NCI-H1092 (cell line): ENCODE measurements at places on chromosomes 2 and 18.
A peak's percentile ranks its signal among the peaks of the same experiment; 100 is the strongest.

GRCh38 chr2:71603851-71604725 lies 150.7 kb downstream of the DYSF start:
- DNase-seq = no peak

- DNase-seq = peak; percentile 30
Observed at GRCh38 chr2:56288838-56289580, 105.2 kb downstream of the CCDC85A start.

DNA sequence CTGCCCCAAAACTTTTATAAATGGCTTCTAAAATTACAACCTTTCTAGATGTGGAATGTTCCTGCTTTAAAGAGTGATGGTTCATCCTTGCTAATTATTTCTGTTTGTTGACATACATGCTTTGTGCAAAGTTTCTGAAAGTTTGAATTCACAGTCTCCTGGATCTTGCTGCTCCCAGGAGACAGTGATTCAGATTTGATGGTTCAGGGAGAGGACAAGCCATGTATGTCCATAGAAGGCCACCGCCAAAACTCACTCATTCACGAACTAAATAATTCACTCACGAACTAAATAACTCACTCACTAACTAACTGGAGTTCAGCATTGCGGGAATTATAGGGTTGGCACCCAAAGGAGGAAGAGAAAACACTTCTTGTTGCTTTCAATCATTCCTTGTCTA lies 416.5 kb upstream of the ZEB2 start:
- DNase-seq = no peak

- no peak for DNase-seq
Observed at GRCh38 chr2:74513605-74514367, 464 bp upstream of the TLX2 start.

DNA sequence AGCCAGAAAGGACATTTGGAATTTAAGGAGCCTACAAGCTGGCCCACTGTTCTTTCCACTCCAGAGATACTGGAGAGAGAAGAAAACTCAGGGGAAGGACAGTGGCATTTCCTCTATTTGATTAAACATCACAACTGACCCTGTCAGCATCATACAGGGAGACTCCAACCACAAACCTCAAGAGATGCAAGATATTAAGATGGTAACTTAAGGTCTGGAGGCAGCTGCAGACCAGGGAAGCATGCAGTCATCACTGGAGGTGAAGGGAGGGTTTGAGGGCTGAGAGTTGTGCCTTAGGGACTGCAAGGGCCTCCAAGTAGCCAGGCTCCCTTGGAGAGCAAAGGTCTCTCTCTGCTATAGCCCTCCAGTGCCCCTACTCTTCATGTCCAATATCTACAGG lies 67.4 kb downstream of the RNF152 start:
- no peak for DNase-seq

DNA sequence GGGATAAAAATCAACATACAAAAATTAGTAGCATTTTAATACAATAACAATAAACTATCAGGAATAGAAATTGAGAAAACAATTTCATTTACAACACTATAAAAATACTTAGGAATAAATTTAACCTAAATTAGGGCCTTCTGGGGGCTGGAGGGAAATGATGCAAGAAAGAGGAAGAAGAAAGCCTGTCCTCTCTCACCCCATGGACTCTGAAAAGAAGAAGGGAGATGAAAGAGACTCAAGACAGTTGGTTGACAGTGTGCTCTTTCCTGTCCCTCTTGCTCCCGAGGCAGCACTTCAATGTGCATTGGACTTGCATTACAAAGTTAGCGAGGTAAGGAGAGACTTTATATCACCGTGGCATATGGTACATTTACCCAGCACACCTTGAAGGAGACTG lies 88.5 kb downstream of the VAPA start:
- DNase-seq = no peak

GRCh38 chr2:237132799-237133198 lies 47.1 kb downstream of the COPS8 start:
- no peak for DNase-seq

DNA sequence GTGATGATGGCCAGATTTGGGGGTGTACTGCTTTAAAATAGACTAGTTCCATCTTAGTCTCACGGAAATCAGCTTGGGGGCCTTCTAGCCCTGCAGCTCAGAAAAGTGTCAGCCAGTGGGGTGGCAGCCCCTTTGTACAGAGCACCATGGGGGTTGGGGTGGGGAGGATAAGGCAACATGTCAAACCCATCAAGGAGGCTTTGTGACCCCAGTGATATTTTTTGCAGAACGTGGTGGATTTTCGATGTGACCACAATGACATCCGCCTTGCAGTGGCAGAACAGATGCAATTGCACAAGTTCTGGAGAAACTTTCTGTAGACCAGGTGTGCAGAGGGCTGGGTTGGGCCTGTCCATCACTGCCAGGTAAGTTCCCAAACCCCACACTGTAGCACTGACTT lies 3.0 kb upstream of the CD8A start:
- DNase-seq = no peak

- no peak for DNase-seq
Observed at GRCh38 chr2:191847764-191848163, 876 bp upstream of the CAVIN2 start.

DNA sequence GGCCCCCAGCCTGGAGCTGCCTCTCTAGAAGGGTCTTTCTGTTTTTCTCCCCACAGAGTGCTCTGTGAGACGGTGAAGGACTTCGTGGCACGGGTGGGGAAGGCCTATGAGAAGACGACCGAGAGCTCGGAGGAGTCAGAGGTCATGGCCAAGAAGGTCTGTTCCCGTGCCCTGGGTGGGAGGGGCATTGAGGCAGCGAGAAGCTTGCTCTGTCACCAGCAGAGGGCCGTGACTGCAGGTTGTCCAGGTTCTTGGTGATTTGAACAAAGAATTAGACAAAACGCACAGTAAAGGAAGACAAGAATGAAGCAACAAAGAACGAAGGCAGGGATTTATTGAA lies 93.9 kb downstream of the DGKD start:
- DNase-seq = no peak

GRCh38 chr18:3248062-3248657 lies 559 bp downstream of the MYL12A start:
- DNase-seq = no peak

GRCh38 chr18:59874166-59874565 lies 25.6 kb upstream of the PMAIP1 start:
- DNase-seq = no peak

GRCh38 chr2:47221039-47221438 lies 65.9 kb upstream of the STPG4 start:
- no peak for DNase-seq

DNA sequence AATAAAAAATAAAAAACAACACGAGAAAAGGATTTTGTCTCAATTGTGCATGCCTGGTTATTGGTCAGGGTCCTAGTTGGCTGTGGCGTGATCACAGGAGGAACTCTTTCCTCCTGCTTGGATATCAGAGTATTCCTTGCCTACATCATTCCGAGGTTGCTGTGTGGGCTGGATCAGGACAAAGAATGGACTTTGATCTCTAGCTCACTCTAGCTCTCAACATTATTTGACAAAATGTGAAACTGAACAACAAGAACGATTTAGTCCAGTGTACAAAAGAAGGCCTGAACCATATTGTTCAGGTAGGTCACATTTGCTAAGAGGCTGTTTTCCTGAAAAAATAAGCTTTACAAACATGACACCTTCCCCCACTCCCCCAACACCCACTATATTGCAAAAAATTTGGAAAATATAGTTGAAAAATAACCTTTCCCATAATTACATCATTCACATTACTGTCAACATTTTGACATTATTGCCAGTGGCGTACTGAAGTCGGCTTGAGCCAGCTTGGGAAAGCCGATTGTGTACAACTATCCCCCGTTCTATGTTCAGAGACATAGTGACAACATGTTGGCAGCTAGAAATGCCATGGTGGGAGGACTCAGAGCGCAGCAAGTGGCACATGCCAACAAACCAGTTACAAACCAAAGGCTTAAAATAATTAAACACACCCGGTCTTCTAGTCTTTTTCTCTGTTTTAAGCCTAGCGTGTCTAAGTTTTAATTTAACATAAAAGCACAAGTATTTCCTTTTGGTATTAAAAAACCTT lies 179.0 kb downstream of the LPIN1 start:
- no peak for DNase-seq

DNA sequence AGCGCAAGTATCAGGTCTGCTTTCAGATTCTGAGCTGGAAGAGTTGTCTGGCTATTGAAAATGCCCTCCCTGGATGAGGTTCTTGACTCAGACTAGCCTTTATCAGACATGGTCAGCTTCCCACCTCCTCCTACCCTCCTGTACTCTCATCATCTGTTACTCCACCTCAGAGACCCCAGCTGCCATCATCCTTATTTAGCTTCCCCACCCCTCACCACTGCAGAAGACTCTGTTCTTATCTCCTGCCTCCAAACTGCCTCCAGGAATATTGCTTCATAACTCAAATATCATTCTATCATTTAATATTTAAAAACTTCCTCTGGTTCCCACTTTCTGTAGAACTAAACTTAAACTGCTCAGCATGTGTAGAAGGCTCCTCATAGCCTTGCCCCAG lies 31.1 kb upstream of the PPP3R1 start:
- no peak for DNase-seq

GRCh38 chr2:128690431-128690830 lies 371.8 kb upstream of the HS6ST1 start:
- DNase-seq = no peak

- no peak for DNase-seq
Observed at GRCh38 chr18:45666520-45666919, 51.2 kb downstream of the SLC14A2 start.

- no peak for DNase-seq
Observed at GRCh38 chr18:2515908-2516625, 55.2 kb downstream of the METTL4 start.

DNA sequence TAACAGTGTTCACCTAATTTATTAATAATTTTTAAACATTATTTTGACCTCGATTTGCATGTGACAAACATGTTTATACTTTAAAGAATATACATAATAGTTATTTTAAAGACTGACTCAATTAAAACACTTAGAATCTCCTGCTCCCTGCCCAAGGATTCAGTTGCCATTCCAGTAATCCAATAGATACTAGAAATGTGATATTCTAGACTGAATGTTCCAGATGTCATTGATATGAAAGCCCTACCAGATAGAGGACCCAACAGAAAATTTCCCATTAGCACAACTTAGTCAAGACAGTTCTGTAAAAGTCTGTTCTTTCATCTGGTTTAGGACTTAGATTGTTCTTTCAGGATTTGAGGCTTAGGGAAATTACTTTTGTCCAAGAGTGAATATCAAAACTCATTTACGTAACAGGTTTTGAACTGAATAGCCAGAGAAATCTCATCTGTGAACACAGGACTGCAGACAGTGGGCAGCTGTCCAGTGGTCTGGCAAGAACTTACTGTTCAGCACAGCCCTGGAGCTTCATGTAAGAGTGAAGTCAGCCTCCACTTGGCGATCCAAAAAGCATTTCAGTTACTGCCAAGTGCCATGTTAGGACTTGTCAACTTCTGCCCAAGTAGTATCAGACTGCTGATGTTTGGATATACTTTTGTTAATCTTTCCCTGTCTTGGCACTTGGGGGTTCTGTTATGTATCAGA lies 77.5 kb downstream of the OSBPL6 start:
- no peak for DNase-seq

- no peak for DNase-seq
Observed at GRCh38 chr2:237448171-237448570, 34.2 kb upstream of the COL6A3 start.

GRCh38 chr2:155250800-155251199 lies 552.3 kb downstream of the KCNJ3 start:
- DNase-seq = no peak

GRCh38 chr2:187214306-187214705 lies 233.7 kb downstream of the CALCRL start:
- no peak for DNase-seq

GRCh38 chr2:209960045-209960444 lies 42.4 kb upstream of the RPE start:
- no peak for DNase-seq

- DNase-seq = no peak
Observed at GRCh38 chr2:101559551-101559950, 84.6 kb upstream of the RFX8 start.

DNA sequence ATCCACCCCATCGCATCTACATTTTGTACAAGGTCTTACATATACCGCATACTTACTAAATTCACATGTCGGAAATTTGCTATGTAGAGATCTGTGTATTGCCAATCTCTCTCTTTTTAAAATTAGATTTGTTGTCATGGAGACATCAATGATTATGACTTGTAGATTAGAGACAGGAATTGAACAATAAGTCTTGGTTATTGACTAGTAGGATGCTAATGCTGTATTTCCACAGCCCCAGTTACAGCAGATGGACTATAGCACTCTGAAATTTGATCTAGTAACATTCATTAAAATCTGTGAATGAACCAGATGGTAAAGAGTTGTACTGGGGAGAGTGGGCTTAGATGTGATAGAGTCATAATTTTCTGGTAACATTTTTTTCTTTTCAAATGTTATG lies 805.7 kb downstream of the SLC4A3 start:
- DNase-seq = no peak

DNA sequence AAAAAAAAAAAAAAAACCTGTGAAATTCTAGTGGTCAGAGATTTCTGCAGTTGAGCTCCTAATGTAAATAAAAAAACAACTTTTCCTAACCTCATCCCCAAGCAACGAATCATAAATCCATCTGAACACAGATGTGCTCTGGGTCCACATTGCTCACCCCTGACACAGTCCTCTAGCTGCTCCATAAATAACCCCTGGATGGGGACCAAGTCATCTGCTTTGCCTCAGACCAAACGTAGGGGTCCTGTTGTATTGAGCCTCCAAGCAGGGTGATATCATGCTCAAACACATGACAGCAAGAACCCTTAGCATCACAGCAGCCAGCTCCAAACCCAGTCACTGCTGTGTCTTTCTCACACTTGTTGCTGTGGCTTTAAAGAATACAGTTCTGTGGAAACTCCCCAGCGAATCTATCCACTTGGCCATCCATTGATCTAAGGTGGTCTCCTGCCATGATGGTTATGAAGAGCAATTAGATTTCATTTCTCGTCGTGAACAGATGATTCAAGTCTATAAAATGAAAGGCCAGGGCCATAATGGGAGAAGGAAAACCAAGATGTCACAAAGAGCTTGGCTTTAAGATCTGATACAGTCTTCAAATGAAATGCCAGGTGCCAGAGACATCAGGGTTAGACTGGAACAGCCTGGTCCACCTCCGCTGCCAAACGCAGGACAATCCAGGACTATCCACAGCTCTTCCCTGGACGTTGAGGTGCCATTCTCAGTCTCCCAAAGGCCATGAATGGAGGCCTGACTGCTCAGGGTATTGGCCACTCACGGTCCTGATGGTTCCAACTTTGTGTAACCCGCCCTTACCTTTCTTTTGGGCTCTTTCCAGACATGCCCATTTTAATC lies 39.0 kb downstream of the TBC1D8 start:
- DNase-seq = no peak

DNA sequence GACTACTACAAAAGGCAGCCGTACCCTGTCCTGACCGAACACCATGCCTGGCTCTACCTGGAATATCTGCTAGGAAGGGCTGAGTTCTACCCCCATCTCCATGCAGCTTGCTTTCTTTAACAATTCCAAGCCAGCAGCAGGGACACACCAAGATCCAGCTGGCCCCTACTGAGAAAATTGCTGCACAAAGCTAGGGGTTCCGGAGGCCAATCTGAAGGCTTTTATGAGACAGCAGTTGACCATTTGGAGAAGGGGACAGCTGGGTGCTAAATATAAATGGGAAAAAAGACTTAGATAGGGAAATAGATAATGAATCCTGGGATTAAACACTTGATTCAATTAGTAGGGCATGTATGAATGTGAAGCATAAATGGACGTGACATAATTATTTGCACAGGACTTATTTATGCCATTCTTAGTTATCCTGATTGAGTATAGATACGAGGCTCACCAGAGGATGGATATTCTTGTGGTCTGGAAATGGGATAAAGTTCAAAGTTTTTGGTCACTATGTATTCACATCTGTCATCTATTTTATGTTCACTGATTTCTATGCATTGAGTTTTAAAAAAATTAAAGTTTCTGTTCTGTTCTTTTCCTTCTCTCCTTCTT lies 204.0 kb downstream of the ZNF521 start:
- DNase-seq = no peak
